T-helper 2 cell (primary cell): ENCODE measurements at places on chromosomes 4 and X.

DNA sequence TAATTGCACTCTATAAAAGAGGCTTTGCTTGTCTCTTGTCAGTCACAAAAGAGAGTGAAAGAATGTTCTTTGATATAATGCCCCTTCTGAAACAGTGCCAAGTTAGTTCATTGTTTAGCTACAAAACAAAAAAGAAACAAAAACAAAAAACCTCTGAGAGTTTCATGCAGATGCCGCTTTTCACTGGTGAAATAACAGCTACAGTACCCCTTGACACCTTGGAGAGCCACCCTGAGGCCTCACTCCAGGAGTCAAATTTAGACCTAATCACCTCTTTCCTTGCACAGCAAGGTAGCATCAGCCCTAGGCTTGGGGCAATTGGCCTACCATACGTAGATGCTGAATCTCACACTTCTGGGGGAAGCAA lies 185.2 kb downstream of the UNC5C start:
- DNase-seq, result no peak

DNA sequence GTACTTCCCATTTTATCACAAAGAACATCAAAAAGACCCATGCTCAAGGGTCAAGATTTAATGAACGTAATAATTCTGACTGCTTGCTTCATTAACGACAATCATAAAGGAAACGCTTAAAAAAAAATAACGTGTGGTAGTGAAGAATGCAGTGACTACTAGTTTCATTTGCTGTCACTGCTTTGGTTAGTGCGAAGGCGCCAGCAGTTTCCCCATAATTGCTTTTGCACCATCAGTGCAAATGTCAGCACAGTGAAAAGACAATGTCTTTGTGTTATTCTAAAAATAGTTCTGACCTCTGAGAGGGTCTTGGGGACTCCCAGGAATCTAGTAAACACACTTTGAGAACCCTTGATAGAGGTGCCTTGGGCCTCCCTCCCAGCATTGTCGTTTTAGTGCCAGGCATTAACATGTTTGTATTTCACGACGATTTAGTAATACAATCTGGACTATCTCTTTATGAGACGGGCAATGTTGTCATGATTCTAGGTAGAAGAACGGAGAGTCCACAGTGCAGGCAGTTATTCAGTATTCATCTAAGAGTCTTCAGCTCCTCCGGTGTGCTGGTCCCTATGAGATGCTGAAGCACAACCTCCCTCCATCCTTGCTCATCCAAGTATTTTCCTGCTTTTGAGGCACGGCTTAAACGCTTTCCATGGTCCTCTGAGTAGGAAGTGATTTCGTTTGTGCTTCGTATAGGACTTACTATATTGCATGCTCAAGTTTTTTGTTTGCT lies 71.0 kb downstream of the AFF1 start:
- DNase-seq, result no peak

DNA sequence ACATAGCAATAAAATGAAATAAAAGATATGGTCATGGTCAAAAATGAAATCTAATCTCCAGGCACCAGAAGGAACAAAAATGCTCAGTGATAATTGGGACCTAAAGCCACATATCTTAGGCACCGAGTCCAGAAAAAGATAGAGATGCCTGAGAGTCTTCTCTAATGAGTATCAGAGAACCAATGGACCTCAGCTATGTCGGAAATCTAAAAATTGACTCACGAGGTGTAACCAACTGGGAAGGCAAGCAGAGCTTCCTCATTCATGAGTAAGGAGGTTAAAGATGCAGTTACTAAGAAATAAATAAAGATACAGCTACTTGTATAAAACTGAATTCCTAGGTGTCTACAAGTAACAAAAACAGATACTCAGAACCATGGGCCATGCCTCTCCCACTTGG lies 72.1 kb downstream of the KLHL34 start:
- no peak for DNase-seq

DNA sequence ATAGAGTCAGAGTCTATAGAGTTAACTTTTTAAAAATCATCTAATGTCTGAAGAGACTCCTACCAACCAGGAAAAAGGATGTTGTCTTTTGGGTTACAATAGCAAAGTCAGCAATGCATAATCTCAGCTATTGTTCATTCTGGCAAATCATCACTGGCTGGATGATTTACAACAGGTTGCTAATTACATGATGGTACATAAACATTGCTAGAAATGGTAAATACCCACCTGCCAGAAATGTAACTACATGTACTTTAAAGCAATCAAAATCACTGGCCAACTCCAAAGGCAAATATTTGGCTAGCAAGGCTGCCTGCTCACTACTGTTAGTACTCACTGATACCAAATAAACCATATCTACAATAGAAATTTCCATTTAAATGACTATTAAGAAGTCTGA lies 91.1 kb downstream of the PPP3CA start:
- no peak for DNase-seq

- DNase-seq, result no peak
Measured at GRCh38 chr4:4771160-4771559, 88.3 kb upstream of the MSX1 start.

DNA sequence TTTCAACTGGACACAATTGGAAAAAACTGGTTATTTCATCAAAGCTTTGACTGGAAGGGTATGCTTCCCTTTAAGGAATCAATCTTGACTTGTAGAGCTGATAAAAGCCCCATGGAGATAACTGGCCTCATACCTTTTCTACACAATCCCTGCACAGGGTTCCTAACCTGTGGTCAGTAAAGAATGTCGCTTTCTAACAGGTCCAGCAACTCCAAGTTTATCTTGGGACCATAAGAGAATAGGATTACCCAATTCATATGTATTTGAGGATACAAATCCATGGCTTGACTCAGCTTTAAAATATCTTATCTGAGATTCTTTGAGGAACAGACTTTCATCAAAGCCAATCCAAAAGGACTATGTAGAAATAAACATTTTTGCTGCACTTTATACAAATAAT lies 1399.8 kb upstream of the PABPC4L start:
- DNase-seq, result no peak

DNA sequence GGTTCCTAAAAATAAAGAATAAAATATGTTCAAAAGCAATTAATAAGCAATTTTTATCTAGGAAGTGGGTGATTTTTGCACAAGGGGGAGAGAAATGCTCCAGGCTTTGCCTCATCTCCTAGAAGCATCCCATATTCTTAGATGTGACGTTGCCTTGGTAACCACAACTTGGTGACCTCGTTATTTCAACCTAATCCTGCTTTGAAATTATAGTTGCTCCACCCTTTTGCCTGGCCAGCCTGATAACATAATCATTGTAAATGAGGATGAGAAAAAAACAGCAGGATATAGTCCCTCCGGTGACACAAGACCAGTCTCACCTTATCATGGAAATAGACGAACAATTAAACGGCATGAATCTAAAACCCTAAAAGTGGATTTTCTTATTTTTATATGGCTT lies 194.4 kb downstream of the QDPR start:
- DNase-seq, result no peak

- DNase-seq, result no peak
Measured at GRCh38 chr4:172777729-172778431, 390.7 kb upstream of the GALNT7 start.

DNA sequence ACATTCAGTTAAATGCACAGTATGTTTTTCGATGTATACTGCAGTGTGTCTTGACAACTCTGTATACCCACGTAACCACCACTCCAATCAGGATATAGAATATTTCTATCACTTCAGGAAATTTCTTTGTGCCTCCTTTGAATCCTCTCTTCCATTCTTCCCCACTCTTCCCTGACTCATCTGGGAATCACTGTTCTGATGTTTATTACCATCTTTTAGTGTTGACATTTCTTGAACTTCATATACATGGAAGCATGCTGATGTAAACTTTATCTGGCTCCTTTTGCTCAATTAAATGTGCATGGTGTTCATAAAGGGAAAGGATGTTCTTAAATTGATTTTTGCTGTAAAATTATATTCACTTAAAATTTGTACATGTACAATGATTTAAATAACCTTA lies 319.9 kb downstream of the PCDH7 start:
- DNase-seq, result no peak

GRCh38 chrX:77160301-77160700 lies 286.9 kb upstream of the FGF16 start:
- DNase-seq, result no peak

DNA sequence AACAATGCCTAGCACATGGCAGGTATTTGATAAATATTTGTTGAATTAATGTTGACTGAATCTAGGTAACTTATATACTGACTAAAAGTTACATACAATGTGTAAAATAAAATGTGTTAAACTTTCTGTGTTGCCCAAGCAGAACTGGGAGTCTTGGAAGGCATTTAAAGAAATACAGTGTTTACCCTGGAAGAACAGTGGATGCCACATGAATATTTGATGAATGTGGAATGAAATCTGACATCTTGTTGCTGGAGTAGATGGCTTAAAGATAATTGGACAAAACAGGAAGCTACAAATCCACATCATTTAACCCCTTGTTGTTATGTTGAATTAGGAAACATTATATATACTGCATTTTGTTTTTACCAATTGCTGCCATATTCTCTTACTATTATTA lies 39.9 kb upstream of the SCOC start:
- no peak for DNase-seq

DNA sequence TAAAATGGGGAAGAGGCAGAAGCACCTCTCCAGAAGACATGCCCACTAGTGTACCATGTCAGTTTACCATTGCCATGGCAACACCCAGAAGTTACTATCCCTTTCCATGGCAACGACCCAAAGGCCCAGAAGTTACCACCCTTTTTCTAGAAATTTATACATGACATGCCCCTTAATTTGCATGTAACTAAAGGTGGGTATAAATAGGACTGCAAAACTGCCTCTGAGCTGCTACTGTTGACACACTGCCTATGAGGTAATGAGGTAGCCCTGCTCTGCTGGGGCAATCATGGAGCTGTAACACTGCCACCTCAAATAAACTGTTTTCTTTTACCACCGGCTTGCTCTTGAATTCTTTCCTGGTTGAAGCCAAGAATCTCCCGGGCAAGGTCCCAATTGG lies 13.9 kb upstream of the BEX4 start:
- DNase-seq, result no peak

GRCh38 chr4:129403848-129404247 lies 307.9 kb downstream of the C4orf33 start:
- no peak for DNase-seq

DNA sequence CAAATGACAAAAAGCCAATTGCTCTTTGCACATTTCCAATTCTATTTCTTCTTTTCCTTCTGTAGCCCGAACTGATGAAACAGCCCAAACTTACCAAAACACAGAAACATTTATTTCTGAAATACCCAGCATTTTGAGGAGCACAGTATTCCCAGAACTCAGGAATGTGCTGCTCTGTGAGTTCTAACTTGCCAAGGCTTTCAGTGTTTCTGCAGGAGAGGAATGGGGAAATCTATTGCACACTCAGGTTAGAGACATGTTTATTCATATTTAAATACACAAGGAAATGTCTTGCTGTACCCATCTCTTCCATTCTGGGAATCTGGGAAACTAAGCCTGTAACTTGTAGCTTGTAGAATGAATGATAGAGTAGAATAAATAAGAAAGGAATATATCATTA lies 10.7 kb downstream of the TMPRSS11D start:
- DNase-seq, result no peak

- DNase-seq, result no peak
Measured at GRCh38 chrX:130593911-130594310, 192.1 kb downstream of the RBMX2 start.

DNA sequence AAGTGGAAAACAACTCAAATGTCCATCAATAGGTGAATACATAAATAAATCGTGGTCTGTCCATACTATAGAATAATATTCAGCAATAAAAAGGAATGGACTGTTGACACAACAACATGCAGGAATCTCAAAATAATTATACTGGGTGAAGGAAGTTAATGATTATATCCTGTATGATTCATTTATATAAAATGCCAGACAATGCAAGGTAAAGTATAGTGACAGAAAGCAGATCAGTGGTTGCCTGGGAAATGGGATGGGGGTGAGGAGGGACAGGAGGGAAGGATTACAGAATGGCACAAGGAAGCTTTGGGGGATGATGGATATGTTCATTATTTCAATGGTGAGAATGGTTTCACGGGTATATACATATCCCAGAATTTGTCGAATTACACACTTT lies 12.3 kb downstream of the PYURF start:
- no peak for DNase-seq

DNA sequence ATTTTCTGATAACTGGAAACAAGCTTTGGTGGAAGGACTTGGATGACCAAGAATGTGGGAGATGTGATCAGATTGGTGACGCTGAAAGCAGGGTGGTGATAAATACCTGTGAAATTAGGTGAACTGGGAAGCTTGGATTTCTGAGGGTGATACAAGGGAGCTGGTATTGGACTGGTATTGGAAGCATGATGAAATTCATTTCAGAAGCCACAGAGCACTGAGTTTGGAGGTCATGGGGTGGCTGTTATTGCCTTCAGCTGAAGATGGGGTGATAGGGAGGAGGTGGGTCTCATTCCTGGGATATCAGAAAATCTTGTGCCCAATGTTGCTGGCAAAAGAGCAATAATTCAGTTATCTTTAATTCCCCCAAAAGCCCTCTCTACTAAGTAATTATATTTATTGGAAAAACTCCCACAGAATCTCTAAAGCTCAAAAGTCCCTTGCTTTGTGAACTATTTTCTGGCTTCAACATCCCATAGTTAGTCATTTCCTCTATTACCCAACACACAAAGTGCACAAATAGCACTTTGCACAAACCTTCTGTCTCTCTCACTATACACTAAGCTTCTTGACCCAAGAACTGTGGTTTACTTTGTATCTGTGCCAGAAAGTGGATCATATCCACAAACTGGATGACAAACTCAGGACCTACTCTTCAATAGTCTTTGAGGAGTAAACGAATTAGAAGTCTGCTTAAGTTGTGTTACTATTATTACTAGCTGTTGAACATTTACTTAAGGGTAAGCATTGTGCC lies 23.1 kb upstream of the CAMK2D start:
- no peak for DNase-seq

- no peak for DNase-seq
Measured at GRCh38 chr4:120158046-120158445, 91.4 kb upstream of the MAD2L1 start.

DNA sequence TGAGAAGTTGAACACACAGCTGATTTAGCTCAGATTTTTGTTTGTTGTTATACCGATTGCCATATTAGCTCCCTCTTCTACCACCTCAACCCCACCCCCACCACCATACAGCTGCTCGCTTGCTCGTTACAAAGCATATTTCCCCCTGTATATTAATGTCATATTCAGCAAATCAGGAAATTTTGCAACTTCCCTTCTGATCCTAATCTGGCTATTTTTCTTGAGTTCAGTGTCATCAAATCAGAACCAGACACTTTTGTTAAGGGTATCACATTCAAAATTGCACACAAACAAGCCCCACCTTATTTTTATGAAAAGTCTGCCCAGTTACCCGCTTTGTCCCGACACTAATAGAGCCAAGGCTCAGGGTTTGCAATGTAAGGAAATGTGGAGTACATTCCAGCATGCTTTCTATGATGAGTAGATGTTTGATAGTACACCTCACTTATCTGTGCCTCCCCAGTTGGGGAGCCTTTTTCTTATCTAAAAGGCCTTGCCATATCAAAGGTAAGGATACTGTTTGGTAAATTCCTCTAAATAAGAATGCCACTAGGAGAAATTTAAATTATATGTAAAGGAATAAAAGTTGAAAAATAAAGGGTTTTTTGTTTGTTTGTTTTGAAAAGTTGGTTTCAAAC lies 212.2 kb downstream of the CBR4 start:
- no peak for DNase-seq

- DNase-seq, result no peak
Measured at GRCh38 chr4:54187148-54187547, 41.9 kb upstream of the PDGFRA start.

GRCh38 chrX:78979789-78980464 lies 34.7 kb downstream of the P2RY10 start:
- DNase-seq, result no peak
